ENCODE measurements at places on chromosomes 13 and 19.

DNA sequence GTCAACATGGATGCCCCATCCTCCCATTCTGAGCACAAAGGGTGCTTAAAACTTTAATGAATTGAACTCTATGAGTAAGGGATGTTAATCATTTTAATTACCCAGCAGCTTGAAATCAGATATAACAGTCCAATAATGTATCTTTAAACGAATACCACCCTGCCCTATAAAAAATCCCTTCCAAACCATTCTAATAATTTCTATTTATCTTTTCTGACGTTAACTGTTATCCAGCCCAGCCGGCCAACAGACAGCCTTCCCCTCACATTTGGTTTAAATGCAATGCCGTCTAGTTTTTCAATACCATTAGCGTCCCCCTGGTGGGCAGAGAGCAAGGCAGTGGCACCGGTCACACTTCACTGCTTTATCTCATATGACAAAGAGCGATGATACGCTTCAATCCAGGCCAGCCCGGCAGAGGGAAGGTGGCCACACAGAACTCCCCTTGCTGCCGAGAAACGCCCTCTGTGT is 402.2 kb upstream of the ZNF507 start:
- no peak for DNase-seq

GRCh38 chr13:98798849-98799645 is 46.6 kb upstream of the SLC15A1 start:
- no peak for DNase-seq

DNA sequence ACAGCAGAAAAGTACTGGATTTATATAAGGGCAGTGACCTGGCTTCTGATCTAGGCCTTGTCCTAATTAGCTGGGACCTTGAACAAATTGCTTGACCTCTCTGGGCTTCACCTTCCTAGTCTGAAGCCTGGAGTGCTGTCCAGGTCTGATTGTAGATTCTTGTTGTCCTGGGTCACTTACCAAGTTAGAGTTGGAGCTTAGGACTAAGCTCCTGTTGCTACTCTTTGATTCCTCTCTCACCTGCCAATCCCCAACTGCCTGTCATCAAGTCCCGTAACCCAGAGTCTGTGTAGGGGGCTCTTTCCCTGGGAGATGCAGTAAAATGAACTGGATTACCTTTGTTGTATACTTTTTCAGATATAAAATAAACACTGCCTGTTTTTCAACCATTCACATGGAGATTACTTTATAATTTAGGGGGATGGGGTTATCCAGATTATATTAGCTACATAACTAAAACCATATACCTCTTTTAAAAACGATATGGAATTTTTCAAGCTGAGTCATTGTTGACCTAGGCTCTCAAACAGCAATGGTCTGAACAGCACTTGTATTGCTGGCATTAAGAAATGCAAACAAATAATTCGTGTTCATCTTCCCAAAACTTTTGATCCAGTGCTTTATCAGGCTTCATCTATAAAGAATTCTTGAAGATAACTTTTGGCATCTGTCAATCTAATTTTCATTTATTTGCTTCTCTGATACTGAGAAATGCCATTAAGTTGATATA is 5.8 kb downstream of the ARHGAP35 start:
- DNase-seq: no peak

DNA sequence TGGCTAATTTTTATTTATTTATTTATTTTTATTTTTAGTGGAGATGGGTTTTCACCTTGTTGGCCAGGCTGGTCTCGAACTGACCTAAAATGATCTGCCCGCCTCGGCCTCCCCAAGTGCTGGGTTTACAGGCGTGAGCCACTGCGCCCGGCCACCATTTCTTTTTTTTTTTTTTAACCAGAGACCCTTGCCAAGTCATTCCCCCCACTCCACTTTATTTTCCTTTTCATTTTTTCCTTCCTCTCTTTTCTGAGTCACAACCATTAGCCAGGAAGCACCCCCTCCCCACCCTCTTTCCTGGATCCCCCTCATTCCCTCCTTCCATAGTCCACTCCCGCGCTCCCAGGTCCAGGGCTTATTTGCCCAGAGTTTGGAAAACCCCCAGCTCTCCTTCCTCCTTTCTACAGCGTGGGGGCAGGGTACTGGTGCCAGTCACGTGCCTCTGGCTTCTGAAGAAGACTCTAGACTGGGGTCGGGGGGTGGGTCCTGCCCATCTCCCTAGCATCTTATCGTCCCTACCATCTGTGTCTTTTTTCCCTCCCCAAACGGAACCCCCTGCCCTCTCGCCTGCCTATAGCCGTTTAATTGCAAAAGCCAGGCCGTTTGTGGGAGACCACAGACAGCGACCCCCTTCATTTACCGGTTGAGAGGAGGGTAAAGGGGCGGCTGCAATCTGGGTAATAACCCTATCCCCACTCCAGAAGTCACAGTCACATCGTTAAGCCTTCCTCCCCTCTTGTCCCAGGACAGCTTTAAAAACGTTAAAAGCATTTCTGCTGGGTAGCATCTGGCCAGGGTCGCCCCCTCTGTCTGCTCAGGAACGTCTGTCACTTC is 1.1 kb upstream of the CALR start:
- DNase-seq: peak; percentile 27

DNA sequence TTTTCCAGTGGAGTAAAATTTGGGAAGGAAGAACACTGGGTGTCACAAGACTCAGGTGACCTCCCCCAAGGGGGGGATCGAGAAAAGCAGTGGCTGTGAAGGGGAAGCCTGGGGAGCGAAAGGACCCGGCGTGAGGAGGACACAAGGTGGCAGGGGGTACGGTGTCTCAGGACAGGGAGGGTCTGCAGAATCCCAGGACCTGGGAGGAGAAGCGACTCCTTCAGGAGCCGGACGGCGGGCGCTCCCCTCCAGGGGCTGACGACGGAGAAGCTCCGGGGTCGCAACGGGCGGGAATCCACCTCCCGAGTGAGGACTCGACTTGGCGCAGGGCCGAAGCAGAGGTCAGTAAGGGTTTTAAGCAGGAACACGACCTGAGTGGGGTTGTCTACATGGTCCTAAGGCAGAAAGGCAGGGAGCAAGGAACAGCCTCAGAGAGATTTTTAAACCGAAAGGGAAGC is 529 bp downstream of the ZNF836 start:
- DNase-seq: no peak

DNA sequence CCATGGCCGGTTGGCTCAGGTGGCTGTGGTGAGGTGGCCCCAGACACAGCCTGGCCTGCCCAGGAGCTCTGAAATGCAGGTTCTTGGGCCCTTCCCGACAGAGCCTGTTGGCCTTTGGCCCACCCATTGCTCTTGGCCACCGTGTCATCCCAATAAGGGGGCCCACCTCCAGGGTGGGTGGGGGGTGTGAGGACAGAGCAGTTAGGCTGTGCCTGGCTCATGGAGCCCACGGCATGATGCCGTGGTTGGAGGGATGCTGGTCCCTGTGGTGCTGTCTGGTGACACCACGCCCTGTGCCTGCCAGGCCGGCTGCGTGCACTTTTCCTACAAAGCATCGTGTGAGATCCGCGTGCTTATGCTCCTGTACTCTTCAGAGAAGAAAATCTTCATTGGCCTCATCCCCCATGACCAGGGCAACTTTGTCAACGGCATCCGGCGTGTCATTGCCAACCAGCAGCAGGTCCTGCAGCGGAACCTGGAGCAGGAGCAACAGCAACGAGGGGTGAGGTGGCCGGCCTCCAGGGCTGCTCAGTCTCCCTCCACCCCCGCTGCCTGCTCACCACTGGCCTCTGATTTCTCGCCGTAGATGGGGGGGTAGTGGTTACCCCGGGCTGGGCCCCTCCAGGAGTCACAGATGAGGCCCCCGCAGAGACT is 7.6 kb downstream of the PNKP start:
- DNase-seq: no peak

DNA sequence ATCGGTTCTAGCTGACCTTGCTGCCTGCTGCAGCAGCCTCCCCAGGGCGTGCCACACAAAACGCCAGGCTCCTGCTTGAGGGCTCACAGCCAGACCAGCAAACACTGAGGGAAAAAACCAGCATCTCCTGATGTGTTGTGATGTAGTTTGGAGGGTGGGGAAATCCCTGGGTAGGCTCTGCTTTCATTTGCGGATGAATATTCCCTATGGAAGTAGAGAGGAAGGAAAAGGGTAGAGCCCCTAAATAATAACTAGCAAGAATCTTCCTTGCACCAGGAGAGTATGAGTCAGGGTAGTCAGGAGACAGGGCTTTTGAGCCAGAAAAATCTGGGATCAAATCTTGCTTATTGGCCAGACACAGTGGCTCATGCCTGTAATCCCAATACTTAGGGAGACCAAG is 545.3 kb downstream of the RFC3 start:
- DNase-seq: no peak

DNA sequence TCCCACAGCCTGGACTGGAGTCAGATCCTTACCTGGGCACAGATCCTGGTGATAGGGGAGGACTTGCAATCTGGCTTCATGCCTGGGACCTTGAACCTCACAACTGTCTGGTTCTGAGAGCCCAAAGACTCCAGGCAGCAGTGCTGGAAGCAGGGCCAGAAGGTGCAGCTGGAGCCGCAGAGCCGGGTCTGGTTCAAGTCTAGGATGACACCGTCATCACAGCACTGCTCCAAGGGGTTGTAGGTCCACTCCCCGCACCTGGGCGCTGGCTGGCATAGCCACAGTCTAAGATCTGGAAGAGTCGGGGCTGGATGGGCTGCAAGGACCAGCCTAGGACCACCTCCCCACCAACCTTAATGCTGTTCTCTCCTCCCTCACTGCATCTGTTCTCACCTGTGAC is 677 bp downstream of the IGFL4 start:
- no peak for DNase-seq

GRCh38 chr13:49342454-49342853 is 94.7 kb downstream of the CDADC1 start:
- no peak for DNase-seq

- DNase-seq: no peak
These were observed 7.5 kb upstream of the DMWD start for GRCh38 chr19:45800070-45800553.

DNA sequence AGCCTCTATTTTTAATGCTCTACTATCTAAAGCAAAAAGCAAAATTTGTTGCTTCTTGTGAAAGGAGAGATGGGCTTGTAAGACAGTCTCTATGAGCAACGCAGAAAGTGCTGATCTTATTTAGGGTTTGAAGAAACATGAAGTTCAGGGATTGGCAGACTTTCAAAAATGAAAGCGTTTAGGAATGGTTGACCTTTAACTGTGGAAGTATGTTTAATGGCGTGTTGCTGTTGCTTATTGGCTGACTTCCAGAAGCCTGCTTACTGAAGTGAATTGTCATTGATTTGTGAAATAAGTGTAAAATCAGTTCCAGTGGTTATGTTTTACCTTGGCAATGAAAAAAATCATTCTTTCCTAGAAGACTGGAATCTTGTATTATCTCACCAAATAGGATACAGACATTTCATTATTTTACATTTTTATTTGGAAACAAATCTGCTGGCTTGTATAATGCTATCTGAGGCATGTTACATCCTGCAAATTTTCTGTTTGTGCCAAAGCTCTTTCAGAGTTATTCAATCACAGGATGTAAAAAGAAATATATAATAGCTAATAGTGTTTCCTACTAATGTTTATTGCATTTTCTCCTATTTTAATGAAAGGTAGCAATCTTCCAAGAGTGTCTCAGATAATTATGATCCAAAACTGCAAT is 221.3 kb upstream of the SLITRK6 start:
- no peak for DNase-seq

DNA sequence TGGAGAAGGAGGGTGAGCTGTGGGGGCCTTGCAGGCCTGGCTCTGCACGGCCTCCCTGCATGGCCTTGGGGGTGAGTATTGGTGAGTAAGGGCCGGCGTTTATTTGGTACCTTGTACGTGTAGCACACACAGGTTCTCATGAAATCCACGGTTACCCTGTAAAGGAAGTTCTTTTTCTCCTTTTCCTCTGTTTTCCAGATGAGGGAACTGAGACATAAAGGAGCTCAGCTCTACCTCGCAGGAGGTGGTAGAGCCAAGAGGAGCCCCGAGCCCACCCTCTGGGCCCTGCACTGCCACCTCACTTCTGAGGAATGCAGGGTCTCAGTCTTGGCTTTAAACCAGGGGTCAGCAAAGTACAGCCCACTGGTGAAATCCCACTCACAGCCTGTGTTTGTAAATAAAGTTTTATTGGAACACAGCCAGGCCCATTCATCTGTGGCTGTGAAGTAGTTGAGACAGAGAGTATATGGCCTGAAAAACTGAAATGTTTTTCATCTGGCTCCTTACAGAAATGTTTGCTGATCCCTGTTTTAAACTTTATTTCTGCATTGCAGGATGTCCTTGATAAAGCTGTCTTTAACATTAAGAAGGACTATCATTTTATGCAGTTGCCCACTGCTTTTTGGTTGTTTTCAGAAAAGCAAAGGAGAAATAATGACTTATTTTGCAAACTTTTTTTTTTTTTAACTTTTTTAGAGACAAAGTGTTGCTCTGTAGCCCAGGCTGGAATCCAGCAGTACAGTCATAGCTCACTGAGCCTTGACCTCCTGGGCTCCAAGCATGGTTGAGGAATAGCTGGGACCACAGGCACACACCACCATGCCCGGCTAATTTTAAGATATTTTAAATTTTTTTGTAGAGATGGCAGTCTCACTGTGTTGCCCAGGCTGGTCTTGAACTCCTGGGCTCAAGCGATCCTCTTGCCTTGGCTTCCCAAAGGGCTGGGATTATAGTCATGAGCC is 6.4 kb downstream of the EPN1 start:
- DNase-seq: no peak

- DNase-seq: no peak
These were observed 23.6 kb downstream of the CYP2B6 start for GRCh38 chr19:41014643-41015042.

GRCh38 chr19:29439688-29440550 is 85.9 kb upstream of the VSTM2B start:
- DNase-seq: no peak

DNA sequence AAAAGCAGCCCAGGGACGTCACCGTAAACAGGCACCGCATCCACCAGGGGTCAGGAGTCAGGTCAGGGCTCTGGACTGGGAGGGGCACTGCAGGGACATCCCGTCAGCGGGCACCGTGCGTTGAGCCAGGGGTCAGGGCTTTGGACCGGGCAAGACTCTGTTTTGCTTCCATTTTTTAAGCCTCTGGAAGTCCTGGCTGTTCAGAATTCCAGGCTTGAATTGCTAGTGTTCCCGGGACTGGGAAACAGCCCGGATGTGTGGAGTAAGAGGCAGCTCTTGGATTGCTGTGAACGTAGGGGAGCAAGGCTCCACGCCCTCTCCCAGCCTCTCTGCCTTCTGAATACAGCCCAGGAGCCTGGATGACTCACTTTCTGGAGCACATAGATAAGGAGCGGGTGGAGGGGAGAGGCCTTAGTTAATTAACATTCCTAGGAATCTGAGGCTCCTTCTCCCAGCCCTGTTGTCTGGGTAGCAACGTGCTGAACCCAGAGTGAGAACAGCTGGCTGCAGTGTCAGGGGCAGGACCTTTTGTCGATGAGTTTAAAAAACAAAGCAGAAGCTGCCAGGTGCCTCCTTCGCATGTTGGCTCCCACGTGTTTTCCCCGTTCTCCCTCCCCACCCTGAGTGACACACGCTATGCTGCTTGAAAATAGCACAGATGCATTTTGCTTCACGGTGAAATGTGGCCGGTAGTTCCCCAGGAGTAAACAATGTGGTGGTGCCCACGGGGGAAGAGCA is 21.9 kb downstream of the ATP11A start:
- peak; percentile 78 for DNase-seq
